ENCODE measurements at places on chromosomes 7 and 10.

DNA sequence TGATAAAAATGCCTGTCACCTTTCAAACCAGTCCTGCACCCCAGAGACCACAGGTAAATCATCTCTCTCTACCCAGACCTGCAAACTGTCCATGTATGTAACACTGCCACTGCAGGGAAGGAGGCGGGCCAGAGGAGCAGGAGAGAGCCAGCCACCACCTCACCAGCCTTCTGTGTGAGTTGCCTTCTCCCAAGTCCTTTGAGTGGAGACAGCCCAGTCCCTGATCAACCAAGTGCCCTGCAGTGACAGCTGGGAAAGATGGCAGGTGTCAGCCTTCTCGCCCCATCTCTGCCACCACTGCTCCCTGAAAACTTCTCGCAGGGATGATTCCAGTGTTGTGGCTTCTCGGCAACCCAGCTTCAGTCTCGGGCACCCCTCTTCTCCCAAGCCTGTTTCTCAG lies 42.4 kb downstream of the MTURN start:
- no peak for DNase-seq

- DNase-seq: no peak
These were observed 2.7 kb upstream of the ARHGAP22 start for GRCh38 chr10:48607356-48608278.

- DNase-seq: no peak
These were observed 460.2 kb downstream of the GRM8 start for GRCh38 chr7:126792521-126792920.

GRCh38 chr10:86099542-86100334 lies 266.9 kb downstream of the GRID1 start:
- DNase-seq: no peak

DNA sequence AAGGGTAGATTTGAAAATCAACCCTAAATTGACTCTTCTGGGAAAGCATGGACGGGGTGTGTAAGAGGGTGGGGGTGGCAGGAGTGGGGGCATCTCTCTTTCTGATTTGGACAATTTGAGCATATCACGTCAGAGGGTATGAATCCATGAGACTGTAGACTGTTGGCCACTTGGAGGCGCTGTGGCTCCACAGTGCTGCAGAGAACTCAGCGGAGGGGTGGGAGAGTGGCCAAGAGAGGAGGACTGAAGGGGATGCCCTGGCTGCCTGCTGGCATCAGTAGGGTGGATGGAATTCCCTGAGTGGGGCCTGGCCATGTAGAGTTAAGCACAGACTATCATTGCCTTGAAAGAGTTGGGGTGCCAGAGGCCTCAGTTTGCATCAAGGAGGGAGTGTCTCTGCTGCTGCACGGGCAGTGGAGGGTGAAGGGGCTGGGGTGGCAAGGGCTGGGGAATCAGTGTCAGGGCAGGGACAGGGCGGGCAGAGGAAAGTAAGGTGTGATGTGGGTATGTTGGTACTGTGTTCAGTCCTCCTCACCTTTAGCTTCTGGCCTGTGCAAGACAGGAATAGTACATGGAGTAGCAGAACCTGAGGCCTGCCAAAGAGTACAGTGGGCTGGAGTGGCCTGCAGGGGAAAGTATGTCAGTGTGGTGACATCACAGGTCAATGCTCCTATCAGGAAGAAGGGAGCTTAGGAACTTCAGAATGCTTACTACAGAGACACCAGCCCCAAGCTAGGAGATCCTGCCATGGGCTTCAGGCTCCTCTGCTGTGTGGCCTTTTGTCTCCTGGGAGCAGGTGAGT lies 133.5 kb upstream of the PRSS58 start:
- DNase-seq: peak; percentile 46

DNA sequence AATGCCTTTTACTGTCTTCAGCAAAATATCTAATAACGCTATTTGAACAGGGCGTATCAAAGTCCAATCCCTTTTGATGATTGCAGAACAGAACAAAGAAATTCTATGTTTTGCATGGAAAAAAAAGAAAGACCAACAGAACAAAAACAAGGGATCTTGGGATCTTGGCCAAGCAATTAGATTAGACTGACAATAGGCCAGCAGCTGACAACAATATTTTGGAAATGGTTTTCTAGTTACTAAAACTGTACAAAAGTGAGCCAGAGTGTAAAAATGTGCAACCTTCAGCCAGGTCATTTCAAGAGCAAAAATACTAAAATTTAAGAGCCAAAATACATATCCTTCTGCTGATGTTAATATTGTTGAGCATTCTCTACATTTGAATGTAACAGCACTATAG lies 716.5 kb upstream of the KCND2 start:
- DNase-seq: no peak

DNA sequence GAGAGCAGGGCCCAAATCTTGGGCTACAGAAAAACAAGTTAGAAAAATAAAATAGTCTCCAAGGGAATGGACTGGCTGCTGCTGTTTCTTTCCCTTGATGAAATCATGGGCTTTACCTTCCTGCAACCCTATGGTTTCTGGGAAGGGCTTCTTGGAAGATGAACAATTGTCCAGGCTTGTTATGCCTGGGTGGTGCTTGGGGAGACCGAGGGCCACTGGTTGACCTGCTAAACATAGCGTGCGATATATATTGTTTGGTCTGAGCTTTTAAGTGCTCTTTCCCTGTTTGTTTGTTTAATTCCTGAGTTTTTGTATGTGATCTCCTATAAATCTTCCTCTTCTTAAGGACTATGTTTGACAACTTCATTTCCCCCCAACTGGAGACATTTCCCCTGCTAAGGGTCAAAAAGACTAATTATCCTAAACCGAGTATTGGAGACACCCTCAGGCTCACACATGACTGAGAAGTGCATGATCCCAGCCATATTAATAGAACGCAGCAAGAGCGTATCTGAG lies 37.9 kb downstream of the SLC25A28 start:
- no peak for DNase-seq

GRCh38 chr10:127182161-127182560 lies 14.2 kb downstream of the INSYN2A start:
- no peak for DNase-seq

- DNase-seq: no peak
These were observed 205.5 kb upstream of the AOAH start for GRCh38 chr7:36929791-36930190.

- DNase-seq: no peak
These were observed 37.9 kb downstream of the GPR26 start for GRCh38 chr10:123704076-123704475.

DNA sequence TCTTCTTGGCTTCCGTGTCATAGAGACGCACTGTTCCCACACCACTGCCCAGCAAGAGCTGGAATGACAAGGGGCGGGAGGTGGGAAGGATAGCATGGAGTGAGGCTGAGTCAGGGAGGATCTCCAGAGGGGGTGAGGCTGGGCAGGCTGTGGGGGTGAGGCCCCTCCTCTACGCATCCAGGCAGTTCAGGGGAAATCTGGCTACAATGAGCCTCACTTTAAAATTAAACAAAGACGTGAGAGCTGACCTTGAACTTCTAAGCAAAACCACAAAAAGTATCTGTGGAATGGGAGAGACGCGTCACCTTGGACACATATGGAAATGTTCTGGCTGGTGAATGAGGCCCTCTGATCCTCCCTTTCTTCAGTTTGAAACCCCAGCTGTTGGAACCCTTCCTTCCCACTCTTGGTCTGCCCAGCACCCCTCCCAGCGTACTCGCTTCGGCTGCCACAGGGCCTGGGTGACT lies 17.7 kb downstream of the WDR91 start:
- DNase-seq: no peak

DNA sequence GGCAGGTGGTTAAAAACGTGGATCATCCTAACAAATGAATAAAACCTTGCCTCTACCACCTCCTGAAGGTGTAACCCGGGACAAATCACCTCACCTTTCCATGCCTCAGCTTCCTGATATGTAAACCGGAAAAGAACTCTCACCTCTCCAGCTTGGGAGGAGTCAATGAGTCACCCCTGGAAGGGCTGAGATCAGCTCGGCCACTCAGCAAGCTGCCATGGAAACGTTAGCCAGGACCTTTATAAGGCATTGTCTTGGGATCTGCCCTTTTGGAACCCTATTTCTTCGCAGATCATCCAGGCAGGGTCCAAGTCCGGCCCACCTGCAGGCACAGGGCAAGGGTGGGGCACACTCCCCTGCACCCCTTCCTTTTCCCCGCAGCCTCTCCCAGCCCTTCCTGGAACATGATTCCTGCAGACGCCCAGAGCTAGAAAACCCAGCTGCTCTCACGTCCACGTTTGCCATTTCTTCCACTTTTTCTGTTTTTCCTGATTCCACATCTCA lies 81.6 kb upstream of the PFKP start:
- DNase-seq: peak; percentile 6

DNA sequence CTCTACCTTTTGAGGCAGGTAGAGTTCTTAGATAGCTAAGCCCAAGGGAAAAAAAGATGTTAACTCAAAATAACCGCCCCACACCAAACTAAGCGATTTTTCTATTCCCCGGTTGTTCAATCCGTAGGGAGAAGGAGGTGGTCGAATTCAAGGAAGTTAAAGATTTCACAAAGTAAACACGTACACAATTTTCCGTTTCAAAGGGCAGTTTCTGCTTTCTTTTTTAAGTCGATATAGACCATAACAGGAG lies 842 bp downstream of the KBTBD2 start:
- DNase-seq: no peak

DNA sequence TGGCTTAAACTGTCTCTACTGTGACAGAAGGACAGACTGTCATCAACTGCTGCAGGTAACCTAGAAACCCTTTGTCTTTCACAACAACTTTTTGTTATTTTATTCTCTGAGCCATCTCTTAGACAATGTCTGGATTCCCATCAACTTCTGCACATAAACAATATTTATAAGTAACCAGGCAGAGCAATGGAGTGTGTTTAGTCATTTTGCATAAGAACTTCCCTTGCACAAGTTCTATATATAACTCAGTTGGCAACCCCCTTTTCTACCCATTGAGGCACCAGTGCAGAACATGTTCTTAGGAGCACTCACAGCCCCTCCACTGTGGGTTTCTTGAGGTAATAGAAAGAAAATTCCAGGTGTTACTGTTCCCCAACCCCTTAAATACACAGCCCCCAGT lies 65.0 kb upstream of the IL6 start:
- DNase-seq: no peak

DNA sequence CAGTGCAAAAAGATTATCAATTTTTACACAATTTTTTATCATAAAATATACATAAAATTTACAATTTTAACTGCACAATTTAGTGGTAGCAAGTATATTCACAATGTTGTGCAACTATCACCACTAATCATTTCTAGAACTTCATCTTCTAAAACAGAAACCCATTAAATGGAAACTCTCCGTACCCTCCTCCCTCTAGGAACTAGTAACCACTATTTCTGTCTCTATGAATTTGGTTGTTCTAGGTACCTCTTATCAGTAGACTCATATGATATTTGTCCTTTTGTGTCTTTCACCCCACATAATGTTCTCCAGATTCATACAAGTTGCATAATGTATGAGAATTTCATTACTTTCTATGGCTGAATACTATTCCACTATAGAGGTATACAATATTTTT lies 73.5 kb downstream of the HERC4 start:
- DNase-seq: no peak

GRCh38 chr7:156034397-156034796 lies 222.1 kb upstream of the SHH start:
- no peak for DNase-seq

- DNase-seq: no peak
These were observed 33.4 kb downstream of the CCDC6 start for GRCh38 chr10:59872892-59873463.

DNA sequence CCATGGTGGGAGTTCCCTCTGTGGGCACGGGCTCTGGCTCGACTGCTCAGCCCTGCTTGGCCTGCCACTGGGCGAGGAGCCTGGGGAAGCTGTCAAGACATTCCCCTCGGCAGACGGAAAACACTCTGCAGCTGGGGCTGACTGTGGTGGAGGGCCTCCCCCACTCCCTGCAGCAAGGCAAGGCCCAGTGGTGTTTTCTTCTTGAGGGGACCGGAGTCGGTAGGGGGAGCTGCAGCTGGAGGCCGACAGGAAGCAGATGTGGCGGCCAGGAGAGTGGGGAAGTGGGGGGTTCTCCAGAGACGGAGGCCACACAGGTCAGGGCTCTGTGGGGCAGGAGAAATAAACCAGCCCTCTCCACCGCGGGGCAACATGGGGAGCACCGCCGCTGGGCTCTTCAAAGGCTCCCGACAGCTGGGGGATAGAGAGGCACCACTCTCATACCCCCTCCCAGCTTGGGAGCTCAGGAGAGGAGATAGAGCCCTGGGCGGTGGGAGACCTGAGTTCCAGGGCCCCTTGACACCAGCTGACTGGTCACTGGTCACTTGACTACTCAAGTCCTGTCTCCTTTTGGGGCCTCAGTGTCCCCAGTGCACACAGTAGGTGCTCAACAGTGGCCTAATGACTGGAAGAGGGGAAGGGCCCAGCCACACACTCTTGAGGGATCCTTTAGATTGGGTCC lies 43.4 kb downstream of the PPIF start:
- DNase-seq: no peak

DNA sequence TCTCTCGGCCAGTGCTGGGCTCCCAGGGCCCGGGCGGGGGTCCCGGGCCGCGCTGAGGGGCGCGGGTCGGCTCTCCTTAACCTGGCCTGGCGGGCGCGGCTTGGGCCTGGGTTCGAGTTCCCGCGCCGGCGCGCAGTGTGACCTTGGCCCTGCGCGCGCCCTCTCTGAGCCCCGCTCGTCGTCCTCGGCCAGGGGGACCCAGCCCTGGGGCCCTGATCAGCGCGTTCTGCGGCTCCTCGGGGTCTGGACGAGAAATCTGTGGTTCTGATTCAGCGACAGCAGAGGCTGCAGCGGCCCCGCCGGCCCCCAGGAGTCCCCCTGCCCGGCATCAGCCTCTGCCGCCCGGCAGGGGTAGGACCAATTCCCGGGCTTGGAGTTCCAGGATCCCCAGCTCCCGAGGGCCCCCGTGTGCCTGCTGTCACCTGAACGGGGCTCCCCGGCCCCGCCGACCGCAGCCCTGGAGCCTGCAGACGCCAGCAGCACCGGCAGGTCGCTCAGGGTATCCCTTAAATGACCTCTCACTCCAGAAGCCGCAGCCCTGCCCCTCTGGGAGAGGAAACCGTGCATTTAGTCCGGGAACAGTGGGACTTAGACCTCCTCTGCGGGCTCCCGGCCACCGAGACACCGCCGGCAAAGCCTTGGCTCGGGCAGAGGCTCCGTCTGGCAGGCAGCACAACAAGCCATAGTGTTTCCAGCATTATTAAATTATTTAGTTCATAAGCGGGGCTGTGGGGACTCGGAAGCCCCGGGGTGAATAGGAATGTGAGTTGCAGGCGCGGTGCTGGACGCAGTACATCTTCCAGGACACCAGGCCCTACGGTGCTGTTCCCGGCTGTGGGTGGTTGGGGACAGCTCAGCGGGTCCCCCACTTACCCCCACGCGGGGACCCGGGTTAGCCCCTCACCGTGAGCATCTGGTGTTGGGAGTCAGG lies 572 bp downstream of the CHST12 start:
- no peak for DNase-seq

DNA sequence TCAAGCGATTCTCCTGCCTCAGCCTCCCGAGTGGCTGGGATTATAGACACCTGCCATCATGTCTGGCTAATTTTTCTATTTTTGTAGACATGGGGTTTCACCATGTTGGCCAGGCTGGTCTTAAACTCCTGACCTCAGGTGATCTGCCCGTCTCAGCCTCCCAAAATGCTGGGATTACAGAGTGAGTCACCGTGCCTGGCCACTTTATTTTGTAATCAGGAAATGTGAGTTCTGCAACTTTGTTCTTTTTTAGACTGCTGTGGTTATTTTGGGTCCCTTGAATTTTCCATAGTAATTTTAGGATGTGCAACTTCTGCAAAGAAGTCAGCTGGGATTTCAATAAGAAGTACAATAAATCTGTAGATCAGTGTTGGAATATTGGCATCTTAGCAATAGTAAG lies 96.8 kb downstream of the CYTH3 start:
- DNase-seq: no peak

Data from NT2/D1 (cell line).